ENCODE measurements at places on chromosomes 3 and 15.

DNA sequence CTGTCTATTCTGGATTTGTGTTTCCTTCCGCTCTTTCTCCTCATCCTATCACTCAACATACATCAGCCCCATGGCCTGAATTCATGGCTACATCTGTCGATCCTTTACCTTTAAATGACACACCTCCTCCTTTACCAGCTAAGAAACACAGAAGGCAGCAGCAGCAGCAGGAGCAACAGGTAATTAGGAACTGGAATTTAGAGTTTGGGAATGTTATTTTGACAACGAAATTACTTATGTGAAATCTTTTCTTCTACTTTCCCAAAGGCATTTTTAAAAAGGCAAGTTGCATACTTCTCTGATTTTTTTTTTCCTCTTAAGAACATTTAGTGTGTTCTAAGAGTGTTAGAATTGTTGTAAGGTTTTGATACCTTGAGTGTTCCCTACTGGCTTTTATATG, 29.1 kb upstream of the ABHD10 start:
- no peak for DNase-seq

DNA sequence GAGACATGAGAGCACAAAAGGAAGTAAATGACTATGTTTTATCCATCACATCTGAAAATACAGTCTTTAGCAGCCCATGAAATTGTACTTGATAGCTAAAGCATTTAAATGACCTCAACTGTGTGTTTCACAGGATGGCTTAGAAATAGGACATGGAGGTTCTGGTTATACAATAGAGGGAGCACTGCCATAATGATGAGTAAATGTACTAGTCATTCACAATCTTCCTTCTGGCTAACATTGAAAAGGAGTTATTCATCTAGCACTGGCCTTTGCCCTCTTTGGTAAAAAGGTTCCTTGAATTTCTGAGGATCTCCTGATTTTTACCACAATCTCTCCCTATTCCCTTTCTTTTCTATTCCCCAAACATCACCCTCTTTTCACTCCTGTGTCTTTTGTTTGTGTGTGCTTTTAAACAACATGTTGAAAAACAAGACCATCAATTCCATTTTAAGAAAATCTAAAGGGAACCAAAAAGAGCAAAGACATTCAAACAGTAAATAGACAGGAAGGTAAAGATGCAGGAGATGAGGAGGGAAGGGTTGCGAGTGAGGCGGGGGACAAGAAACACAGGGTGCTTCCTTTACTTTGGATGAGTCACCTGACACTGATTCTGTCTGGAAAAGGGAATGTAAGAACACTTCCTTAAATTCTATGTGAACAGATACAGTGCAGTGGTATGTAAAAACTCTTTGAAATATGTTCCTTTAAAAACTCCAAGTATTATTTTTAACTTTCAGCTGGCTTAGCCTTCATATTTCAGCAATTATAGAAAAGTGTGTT, 619.0 kb downstream of the MECOM start:
- DNase-seq, result no peak

DNA sequence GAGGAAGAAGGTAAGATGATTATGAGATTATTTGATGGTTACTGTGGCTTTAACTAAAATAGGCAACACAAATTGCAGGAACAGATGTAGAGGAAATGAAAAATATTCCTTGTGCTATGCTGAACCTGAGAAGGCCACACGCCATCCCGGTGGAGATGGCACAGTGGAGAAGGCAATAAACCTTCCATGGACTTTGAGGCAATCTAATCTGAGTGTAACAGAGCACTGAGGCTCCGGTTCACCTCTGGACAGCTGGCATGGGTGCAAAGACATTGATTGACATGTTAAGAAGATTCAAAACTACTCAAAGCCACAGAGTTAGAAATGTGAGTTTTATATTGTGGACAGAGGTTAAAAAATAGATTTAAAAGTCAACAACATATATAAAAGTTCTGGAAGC, 535.7 kb downstream of the AGBL1 start:
- no peak for DNase-seq

DNA sequence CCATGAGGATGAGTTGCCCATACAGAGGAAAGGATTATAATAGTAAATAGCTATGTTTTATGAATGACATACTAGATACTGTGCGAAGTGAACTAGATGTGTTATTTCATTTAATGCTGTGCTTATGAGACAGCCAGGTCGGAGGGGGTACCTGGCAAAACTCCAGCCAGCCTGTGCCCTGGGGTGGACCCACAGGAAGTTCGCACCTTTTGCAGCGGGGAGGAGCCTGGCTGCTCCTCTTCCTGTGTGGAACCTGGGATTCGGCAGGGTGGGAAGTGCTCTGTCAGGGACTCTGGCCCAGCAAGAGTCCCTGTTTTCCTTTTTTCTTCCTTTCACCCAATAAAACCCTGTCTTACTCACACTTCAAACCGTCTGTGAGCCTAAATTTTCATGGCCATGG, 452.2 kb downstream of the IL5RA start:
- DNase-seq, result no peak

- DNase-seq, result no peak
These were observed 22.9 kb downstream of the MAGI1 start for GRCh38 chr3:66015841-66016240.

- DNase-seq, result no peak
These were observed 983 bp downstream of the KBTBD12 start for GRCh38 chr3:127915937-127916493.

- DNase-seq, result no peak
These were observed 8.4 kb upstream of the SNRPA1 start for GRCh38 chr15:101303408-101303807.

Measured in activated T-cell treated with anti-CD3 and anti-CD28 coated beads for 24 hours (primary cell).